ENCODE measurements at places on chromosomes 7 and 10. TPM values are rescaled to one million over a fixed set of nuclear protein-coding genes. Genes with fewer than 3 reads are reported as not detected.

The NPFFR1 gene
- not detected for total RNA-seq

DNA sequence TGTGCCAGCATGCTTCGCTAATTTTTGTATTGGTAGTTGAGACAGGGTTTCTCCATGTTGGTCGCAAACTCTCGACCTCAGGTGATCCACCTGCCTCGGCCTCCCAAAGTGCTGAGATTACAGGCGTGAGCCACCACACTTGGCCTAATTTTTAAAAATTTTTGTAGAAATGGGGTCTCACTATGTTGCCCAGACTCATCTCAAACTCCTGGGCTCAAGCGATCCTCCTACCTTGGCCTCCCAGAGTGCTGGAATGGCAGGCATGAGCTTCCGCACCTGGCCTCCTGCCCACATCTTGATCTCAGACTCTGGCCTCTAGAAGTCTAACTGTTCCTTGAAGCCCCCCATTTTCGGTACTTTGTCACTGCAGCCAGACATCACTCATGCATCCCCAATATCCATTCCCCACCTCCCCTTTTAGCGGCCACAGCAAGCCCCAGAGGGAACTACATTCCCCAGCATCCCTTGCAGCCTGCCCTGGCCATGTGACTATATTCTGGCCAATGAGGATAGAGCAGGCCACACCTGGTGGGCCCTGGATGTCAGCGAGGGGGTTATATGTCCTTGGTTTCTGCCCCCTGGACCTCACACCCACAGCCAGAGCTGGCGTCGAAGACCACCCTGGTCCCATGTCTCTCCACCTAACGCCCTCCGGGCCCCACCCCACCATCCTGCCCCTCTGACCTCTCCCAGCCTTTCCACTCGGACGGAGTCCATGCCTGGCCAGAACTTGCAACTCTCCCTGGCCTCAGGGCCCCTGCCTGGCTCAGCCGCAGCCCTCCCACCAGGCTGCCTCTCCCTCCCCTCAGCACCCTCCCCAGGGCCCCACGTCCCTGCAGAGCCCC lies 33.8 kb downstream of the MICALL2 start:
- ATAC-seq, result no peak

GRCh38 chr7:131921016-131921415 lies 364.6 kb upstream of the PODXL start:
- ATAC-seq, result no peak

The VIPR2 gene
- total RNA-seq, result not detected

DNA sequence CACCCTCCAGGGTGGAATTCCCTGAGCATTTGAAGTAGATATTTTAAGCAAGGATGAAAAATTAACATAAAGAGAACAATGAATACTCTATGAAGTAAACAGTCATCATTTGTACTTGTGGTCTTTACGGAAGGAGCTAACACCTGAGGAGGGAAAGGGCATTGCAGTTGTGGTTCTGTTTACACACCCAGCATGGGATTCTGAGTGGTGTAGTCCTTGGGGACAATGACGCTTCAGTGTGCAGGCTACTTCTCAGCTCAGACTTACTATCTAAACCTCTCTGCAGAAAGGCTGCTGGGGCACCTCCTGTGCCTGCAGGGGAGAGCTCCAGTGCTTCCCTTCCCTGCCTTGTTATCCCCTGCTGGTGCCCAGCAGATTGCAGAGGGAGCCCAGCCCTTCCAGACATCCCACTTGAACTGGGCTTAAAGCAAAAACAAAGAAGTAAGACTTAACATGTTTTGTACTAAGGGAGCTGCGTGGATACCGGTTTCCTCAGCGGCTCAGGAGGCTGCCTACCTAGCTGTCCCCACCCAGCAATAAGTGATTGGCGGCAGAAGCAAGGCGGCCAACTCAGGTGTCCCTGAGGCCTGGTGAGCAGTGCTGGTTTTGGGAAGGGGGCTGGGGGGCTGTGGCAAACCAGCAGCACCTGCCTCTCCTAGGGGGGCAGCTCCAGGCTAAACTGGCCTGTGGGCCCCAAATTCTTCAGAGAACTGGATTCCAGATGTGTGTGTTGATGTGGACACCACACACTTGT lies 89.1 kb downstream of the CELF2 start:
- ATAC-seq, result no peak

DNA sequence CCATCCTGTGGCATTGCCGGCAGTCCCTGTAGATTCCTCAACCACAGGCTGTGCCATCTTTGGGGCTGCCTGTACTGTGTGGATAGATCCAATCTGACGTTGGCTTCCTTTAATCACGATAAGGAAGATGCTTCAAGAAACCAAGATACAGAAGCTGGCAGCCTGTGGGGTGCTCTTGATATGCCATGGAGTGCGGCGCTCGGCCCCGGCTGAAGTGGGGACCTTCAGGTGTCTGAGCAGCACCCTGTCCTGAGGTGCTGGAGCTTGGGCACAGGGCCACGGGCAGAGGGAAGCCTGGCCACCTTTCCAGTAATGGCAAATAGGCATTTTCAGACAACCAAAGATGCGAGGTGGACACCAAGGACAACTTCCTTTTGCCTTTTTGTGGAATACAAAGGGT lies 139.5 kb downstream of the ACTR3B start:
- no peak for ATAC-seq

DNA sequence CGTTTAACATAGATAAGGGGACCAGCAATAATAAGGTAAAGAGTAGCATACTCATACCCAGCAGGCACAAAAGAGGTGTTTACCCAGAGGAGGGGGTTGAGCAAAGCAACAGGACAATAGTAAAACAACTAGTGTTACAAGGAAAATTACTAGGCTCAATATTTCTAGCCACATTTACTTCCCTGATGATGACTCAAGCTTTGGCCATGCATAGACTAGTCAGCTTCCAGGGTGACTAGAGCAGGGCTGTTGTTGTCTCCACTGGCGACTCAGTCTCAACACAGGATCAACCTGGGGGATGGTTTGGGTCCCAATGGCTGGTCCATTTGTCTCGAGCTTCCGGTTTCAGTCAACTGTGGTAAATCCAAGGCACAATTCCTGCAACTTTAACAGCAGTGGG lies 217.7 kb upstream of the KCND2 start:
- ATAC-seq, result no peak

DNA sequence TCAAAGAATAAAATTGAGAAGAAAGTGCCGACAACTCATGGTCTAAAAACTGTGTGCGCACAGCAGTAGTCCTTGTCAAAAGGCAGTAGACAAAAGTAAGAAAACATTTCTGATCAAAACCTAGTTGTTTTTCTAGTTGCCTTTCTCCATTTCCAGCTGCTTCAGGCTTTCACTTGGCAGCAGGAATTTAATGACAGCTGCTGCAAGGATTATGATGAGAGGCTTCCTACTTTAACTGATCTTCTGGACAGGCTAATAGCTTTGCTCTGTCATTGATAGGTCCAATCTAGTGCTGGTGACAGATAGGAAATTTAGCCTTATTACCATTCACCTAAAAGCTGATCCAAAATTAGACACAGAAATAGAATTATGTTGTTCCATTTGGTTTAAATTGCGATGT lies 110.7 kb upstream of the SEMA3C start:
- ATAC-seq, result no peak

The RELN gene
- not detected for total RNA-seq

DNA sequence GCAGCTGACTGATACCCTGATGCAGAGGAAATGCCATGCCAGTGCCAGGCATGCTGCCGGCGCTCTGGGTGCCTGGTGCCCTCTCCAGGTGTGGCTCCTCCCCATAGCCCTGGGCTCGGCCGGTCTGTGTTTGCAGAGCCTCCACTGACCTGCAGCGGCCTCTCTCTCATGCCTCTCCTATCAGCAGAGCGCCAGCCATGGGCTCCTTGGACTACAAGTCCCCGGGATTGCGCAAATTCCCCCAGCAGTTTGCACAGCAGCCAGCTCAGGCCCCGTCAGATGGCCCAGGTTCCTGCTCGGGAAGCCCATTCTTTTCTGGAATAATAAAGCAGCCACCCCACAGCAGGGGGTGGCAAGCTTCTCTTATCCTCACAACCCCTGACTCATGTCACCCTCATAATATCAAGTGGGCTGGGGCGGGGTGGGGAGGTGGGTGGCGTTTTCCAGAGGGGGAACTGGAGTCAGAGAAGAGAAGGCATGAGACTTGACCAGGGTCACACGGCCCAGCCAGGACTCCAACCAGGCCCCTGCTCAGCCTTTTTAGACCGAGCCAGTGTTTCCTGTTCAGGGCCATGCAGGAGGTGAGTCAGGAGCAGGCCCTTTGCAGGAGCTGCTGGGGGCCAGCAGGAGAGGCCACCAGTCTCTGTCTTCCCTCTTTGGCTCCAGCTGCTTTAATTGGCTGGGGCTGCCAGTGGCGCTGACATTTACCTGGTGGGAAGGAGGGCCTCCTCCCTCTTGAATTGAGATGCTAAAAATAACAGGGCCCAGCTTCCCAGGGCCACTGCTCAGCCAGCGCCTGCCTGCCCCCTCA lies 58.6 kb downstream of the ZMIZ1 start:
- ATAC-seq, result no peak

- ATAC-seq, result no peak
Observed at GRCh38 chr7:141717450-141717849, 9.3 kb downstream of the WEE2 start.

DNA sequence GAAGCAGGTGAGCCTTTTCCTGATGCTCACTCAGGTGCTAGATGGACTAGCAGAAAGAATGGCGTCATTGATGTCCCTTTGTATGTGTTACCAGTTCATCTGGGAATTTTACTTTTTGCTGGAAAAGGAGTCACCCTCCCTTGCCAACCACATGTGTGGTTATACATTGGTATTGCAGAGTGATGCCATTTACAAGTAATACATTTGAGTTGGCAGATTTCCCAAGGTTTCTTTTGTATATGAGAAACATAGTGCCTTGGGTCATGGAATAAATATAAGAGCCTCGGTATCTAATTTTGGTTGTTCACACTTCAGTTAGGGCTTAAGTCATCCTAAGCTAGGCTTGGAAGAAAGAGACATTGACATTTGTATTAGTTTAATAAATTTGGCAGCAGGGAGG lies 10.4 kb upstream of the ATXN7L1 start:
- no peak for ATAC-seq

GRCh38 chr7:128104108-128104742 lies 73.0 kb upstream of the LRRC4 start:
- ATAC-seq, result peak; percentile 2

GRCh38 chr10:50946991-50947781 lies 61.8 kb upstream of the A1CF start:
- ATAC-seq, result no peak

- ATAC-seq, result peak; percentile 92
Observed at GRCh38 chr7:128236924-128237586, 4.0 kb upstream of the LEP start.

GRCh38 chr10:42950606-42951485 lies 126.0 kb upstream of the RET start:
- ATAC-seq, result no peak

DNA sequence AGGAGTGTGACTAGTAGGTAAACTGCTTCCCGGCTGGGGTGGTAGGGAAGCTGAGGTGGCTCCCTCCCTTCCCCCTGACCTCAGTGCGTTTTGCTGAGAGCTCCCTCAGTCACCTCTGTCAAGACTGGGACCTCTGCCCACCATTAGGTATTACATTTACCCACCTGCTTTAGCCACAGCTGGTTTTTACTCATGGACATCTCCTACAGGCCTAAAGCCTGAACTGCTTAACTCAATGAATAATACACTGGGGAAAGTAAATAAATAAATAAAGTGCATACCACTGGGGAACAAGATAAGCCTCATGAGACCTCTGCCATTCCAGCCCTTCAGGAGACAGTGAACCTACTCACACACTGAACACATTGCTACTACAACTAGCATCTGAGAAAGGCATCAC lies 38.9 kb upstream of the CDK13 start:
- no peak for ATAC-seq

DNA sequence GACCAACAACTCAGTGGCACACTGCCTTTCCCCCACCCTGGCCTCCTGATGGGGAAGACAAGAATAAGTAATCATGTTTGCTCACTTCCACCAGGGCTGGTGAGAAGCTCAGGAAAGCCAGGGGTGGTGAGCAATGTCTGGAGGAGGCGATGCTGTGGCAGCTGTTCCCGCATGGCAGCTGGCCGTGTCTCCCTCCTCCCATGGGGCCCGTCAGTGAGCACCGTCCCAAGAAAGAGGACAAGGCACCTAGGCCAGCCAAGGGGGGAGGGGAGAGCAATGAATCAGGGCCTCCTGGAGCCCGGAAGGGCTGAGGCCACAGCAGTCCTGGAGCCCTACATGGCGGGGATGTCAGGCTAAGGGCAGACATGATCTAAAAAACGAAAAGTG lies 69.2 kb upstream of the INSIG1 start:
- no peak for ATAC-seq

The NEURL1 gene
- 3.7 TPM for total RNA-seq

The HECW1 gene
- total RNA-seq, result not detected

The ODAD2 gene
- total RNA-seq, result not detected

The AGAP5 gene
- total RNA-seq, result 7.2 TPM

The CTTNBP2 gene
- total RNA-seq, result not detected

DNA sequence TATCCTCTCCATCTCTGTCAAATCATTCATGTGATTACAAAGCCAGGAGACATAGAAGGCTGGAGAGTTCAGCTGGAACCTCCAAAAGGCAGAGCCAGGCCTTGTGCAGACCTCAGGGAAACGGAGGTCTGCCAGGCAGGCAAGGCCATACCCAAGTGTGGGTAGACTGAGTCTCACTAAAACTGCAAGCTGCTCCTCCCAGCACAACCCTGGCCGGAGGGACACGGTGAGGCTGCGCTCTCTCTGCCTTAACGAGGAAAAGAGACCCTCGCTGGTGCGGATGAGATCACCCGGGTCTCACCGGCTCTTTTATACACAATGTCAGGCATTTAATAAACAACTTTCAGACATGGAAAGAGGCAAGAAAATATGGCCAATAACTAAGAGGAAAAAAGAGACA lies 66.1 kb upstream of the INPP5A start:
- ATAC-seq, result no peak

- ATAC-seq, result no peak
Observed at GRCh38 chr10:75696536-75696935, 265.1 kb downstream of the LRMDA start.

The LBX1 gene
- total RNA-seq, result not detected

DNA sequence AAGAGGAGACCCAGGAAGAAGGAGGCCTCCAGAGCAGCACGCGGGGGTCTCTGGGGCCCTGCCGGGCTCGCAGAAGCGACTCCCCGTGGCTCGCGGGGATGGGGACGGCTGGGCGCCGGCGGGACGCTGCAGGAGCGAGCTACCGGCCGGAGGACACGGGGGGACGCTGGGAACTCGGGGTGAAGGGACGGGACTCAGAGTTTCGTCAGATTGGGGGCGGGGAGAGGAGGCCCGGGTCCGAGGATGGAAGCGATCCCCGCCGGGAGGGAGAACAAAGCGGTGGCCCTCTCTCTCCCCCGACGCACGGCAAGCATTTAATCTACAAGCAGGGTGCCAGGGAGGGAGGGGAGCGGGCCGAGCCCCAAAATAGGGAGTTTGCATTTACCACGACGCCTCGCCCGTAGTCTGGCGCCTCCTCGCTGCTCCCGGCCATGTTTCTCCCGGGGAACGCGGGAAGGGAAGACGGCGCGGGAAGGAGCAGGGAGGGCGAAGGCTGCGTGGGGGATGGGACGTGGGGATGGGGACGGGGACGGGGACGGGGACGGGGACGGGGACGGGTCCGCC lies at the start of gene PRTFDC1:
Gene PRTFDC1 (minus strand): TSS at position 464 of the 564 bp plus-strand sequence. CDS start 31 bp downstream, at position 433.
- ATAC-seq, result peak; percentile 25

The COL28A1 gene
- total RNA-seq, result 0.11 TPM

The NEUROG3 gene
- 0.78 TPM for total RNA-seq

GRCh38 chr10:110863361-110863760 lies 8.4 kb upstream of the PDCD4 start:
- ATAC-seq, result no peak

GRCh38 chr7:123569352-123570010 lies 11.9 kb upstream of the NDUFA5 start:
- ATAC-seq, result no peak

- no peak for ATAC-seq
Observed at GRCh38 chr10:86254526-86255174, 111.9 kb downstream of the GRID1 start.

The ADCYAP1R1 gene
- total RNA-seq, result not detected

- no peak for ATAC-seq
Observed at GRCh38 chr10:78775891-78776290, 292.9 kb upstream of the ZMIZ1 start.

All from activated T-helper 17 cell treated with anti-CD3 and anti-CD28 coated beads, Interleukin-2, amount 50 U/mL, for 72 hours (primary cell).